ENCODE measurements at places on chromosomes 5 and 9.

DNA sequence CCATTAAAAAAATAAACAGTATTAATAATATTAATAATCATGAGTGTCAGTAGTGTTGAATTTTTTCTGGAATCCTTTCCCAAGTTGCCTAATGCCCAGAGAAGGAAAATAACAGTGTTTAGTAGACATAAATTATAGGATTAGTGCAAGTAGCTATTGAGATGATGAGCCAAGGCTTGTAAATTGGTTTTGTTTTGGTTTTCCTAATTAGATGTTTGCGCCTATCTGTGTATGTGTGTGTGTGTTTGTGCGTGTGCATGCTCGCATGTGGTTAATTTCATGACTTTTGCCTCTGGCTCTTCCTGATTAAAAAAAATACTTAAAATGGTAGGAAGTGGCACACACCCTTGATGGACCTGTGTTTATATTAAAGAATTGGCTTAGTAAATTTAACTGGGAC lies 55.4 kb downstream of the FXN start:
- DNase-seq, result no peak

DNA sequence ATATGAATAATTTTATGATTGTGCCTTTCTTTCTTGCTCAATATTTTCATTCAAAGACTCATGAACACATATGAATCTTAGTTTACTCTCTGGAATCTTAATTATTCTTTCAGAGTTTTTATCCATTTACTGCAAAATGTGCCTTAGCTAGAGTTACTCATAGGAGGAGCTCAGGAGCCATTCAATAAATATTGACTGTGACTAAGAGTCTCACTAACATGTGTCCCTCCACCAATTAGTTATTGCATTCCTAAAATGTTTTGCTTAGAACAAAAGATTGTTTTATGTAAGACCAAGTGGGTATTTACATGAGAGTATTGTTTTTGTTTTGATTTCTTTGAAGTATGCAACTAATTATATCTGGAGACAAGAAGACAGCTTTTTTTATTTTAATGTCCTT lies 218.4 kb upstream of the MAST4 start:
- DNase-seq, result no peak

GRCh38 chr5:54083851-54084250 lies 226.5 kb downstream of the ARL15 start:
- no peak for DNase-seq

GRCh38 chr5:116032991-116033390 lies 719 bp downstream of the ARL14EPL start:
- DNase-seq, result no peak

GRCh38 chr5:135233477-135233876 lies 165.6 kb downstream of the MACROH2A1 start:
- DNase-seq, result no peak

DNA sequence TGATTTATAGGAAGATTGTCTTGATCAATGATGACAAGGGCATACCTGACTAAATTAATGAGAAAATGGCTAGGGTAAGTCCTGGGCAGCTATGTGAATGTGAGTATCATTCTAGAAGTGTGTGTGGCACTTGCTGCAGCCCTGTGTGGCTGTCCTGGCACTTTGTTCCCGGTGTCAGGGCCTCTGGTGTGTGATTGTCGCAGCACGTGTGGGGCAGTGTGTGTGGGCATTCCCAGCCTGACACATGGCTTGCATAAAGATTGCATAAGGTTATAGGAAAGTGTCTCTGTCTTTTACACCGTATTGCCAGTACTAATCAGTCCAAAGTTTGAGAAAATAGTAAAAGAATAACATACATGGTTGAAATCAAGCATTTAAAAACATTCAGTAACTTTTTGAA lies 74.4 kb downstream of the TRIO start:
- no peak for DNase-seq

DNA sequence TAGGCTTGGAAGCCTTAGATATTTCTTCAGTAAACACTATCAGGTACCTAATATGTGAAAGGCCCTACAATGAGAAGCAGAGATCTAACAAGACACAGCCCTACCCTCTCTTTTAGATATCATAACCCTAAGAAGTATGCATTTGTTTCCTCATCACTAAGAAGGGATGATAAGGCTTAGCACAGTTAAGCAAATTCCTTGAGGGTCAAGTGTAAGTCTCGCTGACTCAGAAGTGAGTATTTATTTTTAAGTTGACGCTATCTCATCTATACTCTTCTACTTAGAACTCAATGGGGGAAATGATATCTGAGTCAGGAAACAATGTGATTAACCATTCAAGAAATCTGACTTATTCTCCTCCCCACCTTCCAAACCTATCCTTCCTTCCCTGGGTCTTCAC lies 149.7 kb downstream of the ESM1 start:
- DNase-seq, result no peak

GRCh38 chr9:98479967-98480847 lies 224.8 kb upstream of the TBC1D2 start:
- no peak for DNase-seq

GRCh38 chr9:70475211-70475610 lies 60.8 kb upstream of the KLF9 start:
- DNase-seq, result no peak

DNA sequence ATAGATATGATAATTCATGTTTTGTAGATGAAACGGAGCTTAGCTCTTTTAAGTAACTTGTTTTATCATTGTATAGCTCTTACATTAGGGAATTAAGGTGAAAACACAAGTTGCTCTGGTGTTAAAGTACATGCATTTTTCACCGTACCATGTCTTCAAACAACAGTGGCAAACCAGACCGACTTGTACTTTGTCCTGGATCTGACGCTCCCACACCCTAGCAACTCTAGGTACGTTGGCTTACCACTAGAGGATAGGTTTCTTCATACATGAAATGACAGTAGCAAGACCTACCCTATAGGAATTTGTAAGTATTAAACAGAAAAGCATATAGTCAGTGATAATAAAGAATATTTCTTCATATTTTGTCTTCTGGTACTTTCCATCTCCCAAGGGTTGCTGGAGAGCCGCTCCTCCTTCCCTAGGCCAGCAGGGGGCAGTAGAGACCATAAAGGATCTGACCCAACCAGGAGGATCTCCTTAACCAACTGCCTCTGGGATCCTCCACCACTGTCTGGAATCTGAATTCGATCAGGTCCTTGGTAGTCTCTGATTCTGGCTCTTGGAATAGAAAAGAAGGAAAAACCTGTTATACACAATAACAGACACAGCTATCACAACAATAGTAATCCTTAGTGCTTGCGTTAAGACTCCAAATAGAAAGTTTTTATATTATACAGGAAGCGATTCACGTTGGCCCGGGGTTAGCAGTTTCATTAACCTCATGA lies 136.7 kb downstream of the CAVIN4 start:
- peak; percentile 16 for DNase-seq

DNA sequence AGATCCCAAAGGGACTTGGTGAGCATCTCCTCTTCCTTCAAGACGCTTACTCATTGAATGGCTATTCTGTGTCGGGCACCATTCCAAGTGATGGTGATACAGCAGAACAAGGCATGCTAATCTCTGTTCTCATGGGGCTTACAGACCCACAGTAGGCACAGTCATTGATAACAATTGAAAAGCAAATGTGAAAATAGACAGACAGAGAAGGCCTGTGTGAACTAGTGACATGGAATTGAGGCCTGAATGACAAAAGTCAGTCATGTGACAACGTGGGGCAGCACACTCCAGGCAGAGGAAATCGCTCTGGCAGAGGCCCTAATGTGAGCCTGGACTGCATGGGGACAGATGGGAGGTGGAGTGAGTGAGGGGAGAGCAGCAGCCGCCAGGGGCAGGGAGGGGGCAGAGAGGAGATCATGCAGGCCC lies 70.7 kb upstream of the CPLX2 start:
- no peak for DNase-seq

DNA sequence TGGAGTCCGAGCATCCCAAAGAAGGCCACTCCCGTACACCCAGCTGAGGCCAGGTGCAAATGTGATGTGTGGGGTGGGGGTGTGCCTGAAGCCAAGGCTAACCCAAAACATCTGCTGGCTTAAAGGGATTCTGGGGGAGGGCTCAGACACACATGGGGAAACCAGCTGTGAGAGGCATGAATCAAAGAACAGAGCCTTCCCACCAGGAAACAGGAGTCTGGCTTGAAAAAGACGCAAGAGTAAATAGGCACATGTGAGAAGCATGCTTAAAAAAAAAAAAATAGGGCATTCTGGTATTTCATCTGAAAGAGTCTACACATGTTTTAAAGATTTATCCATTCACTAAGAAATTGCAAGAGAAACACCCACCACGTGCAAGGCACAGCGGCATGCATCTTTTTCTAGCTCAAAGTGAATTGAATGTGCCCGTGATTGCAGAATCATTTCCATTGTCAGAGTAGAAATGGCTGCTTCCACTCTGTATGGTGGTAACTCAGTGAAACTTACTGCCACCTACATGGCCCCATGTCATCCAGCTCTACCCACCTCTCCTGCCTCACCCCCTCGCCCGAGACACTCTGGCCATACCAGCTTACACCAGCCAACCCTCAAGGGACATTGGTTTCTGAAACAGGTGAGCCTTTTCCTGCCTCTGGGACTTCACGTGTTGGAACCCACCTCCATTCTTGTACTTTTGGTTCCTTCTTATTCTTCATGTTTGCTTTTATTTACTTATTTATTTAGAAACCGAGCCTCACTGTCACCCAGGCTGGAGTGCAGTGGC lies 71.5 kb downstream of the SEMA5A start:
- no peak for DNase-seq

DNA sequence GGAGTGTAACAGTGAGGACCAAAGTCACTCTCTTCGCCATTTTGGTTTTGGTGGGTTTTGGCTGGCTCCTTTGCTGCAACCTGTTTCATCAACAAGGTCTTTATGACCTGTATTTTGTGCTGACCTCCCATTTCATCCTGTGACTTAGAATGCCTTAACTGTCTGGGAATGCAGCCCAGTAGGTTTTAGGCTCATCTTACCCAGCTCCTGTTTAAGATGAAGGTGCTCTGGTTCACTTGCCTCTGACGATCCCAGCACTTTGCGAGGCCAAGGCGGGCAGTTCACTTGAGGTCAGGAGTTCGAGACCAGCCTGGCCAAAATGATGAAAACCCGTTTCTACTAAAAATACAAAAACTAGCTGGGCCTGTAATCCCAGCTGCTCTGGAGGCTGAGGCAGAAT lies 1.8 kb upstream of the CKS2 start:
- DNase-seq, result no peak

GRCh38 chr5:73918791-73919221 lies 292.8 kb downstream of the ARHGEF28 start:
- no peak for DNase-seq

DNA sequence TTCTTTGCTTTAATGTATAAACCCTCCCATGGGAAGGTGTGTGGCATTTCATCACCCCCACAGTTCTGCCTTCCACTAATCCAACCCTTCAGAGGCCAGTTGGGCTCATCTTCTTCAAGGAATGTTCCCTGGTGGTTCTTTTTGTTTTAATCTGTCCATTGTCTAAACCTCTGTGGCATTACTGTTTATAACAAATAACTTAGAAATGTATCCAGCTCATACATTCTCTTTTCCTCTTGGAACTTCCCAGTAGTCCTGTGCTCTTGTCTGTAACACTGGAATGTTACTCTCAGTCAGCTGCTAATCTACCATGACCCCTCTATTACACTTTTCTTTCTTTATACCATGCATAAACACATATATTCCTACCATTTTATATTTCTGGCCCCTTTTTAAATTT lies 213.5 kb upstream of the TARS1 start:
- DNase-seq, result no peak

DNA sequence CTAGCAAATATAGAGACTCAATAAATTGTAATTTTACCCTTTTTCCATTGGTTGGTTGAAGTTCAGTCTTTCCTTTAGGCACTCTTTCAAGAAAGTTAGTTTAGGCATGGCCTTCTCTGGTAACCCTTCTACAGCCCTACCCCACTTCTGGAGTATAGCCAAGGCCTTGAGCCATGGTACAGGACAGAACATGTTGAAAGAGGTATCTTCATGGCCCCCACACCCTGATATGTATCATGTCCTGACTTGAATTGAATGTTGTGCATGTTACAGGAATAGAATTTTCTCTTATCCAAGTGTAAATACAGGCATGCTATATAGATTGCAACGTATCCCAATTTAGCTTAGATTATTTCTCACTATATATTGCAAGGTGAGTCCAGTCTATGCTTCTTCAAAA lies 175.6 kb downstream of the CD180 start:
- DNase-seq, result no peak

DNA sequence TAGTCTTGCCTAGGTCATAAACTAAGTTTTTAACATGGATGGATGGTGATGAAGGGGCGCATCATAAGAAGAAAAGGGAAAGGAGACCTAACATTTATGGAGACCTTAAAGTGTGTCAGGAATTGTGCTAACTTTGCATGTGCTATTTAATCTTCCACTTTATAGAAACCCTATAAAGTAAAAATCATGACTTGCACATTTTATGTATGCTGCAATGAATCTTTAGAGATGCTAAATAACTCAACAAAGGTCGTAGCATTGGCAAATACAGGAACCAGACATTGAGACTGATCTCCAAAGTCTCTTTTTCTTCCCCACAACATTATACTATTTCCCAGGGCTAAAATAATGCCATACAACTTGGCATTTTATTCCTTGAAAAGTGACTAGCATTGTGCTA lies 214.6 kb downstream of the SGCD start:
- DNase-seq, result no peak

DNA sequence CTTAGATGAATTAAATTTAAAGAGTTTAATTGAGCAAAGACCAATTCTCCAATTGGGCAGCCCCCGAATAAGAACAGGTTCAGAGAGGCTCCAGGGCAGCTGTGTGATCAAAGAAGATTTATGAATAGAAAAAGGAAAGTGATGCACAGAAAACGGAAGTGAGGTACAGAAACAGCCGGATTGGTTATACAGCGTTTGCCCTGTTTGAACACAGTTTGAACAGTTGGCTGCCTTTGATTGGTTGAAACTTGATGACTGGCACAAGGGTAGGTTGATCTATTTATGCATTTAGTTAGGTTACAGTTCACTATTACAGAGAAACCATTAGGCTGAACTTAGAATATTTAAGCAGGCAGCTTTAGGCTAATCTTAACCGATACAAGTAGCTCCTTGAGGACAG lies 29.5 kb downstream of the NIM1K start:
- no peak for DNase-seq

DNA sequence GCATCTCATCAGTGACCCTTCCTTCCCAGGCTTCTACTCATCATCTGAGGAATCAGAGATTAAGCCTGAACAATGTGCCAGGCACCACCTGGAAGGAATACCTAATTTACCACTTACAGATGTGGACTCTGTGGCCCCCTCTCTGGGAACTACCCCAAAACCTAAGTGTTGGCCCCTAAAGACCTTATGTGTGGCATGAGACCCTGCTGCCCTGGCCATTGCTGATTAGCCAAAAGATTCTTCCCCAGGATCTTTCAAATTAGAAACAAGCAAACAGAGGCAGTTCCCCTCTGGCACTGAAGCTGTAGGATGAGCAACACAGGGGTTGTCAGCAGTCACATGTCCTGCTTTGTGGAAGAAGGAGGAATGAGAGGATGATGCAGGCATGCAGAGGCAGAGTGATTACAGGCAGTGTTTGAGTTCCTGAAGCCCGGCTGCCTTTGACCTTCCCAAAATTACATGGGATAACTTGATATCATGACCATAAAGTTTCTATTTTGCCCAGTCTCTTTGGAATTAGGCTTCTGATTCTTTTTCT lies 10.6 kb downstream of the SPINK4 start:
- no peak for DNase-seq

All from stimulated activated CD4-positive, alpha-beta T cell treated with anti-CD3 and anti-CD28 coated beads, Interleukin-1b, Interleukin-23, amount 100 ng/mL, for 4 hours (primary cell).